ENCODE measurements at places on chromosomes 3 and 15. TPM values are rescaled to one million over a fixed set of nuclear protein-coding genes. Genes with fewer than 3 reads are reported as not detected.
A peak's percentile ranks its signal among the peaks of the same experiment; 100 is the strongest.

- no peak for DNase-seq
Measured at GRCh38 chr3:184429786-184430185, 49.9 kb downstream of the CHRD start.

GRCh38 chr3:158140396-158140795, 30.5 kb downstream of the RSRC1 start:
- no peak for DNase-seq

DNA sequence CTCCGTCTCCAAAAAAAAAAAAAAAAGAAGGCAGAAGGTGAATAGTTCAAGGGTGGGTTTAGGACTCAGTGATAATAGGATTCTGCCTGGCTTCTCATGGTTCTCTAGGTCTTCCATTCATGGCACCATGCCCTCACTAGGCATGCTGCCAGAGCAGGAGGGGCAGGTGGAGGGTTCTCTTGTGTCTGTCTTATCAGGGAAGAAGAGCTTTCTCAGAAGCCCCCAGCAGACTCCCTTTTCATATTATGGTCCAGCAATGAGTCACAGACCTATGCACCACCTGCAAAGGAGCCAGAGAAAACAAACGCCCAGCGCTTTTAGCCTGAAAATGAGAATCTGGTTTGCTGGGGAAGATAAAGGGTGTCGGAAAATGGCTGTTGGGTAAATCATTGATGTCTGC, 3.0 kb downstream of the CCR2 start:
- no peak for DNase-seq

DNA sequence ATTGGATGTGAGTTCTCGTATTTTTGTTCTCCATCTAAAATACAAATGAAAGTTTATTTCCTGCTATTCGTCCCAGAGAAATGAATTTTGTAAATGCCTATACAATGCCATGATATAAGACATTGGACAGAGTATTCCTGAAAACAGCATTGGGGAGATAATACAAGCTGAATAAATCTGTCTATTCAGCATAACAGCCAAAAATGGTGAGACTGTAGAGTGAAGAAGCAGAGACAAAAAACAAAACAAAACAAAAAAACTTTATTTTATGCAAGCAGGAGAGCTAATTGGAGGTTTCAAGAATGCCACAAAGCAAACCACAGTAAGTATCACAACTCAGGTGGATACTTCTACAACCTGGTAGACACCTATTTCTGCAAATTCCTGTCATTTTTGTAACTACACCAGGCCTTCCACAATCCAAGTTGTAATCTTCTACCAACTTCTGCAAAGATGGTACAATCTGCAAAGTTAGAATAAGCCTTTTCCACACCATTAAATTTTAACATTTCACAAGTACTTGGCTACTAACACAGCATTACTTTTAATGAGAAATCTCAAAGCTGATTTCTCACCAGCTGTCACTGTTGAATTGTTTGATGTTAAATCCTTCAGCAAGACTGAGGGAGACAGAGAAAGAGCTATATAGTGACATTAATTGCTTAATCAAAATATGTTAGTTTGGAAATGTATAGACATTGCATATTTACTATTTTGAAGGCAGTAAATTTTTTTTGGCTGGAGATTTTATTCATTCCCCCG, 163.1 kb downstream of the CLSTN2 start:
- no peak for DNase-seq

DNA sequence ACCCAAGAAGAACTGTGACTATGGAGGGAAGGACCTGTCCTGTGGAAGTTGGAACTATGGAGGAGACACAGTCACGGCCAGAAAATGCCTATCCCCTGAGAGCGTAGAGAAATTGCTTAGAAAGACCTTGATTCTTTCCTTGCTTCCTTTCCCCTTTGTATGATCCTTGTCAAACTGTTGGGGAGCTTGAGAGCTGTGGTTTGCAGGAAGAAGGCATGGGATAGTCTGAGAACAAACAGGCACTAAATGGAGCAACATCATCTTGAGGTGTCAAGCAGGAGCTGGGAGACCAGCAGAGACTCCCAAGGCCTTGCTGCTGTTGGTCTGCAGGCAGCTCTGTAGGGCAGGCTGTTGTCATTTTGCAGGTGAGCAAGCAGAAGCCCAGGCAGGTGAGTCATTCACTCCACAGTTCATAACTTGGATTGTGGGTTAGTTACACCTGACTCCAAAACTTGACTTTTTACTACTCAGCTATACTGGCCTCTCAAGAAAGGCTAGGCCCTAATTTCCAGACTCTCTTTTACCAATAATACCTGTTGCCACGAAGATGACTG, 298.9 kb downstream of the LRTM1 start:
- peak; percentile 8 for DNase-seq

DNA sequence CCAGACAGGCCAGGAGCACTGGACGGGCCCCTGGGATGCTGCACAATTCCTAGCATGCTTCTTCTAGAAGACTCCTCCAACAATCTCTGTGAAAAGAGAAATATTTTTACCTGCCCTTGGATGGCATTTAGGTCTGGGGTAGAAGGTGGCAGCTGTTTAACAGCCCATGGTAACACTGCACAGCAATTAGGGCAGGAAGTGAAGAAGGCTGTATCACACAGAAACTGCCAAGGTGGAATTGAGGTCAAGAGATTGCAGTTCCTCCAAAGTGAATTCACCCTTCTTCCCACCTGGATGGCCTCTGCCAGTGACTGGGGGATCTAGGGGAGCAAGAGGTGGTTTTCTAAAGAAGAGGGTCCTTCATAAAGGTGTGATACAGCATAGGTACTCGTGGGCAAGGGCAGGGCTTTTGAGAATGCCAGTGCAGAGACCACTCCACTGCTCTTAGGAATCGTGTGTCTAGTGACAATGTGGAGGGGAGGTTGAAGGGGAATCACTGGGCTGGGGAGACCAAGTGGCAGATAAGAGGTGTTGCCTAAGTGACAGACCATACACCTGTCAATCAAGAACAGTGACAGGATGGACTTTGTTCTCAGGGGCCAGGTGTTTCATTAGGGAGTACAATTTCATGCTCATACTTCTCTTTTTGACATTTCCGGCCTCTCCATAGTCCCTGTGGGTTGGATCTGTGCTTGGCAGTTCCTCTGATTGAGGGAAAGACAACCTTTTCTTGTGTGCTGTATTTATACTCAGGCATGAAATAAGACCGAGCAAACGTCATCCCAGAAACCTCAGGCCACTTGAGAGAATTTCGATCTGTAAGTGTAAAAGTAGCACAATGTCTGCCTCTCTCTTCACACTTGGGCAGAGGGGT, 83.5 kb upstream of the BCL6 start:
- DNase-seq: no peak

- peak; percentile 63 for DNase-seq
Measured at GRCh38 chr3:190436331-190436730, 13.4 kb downstream of the TMEM207 start.

DNA sequence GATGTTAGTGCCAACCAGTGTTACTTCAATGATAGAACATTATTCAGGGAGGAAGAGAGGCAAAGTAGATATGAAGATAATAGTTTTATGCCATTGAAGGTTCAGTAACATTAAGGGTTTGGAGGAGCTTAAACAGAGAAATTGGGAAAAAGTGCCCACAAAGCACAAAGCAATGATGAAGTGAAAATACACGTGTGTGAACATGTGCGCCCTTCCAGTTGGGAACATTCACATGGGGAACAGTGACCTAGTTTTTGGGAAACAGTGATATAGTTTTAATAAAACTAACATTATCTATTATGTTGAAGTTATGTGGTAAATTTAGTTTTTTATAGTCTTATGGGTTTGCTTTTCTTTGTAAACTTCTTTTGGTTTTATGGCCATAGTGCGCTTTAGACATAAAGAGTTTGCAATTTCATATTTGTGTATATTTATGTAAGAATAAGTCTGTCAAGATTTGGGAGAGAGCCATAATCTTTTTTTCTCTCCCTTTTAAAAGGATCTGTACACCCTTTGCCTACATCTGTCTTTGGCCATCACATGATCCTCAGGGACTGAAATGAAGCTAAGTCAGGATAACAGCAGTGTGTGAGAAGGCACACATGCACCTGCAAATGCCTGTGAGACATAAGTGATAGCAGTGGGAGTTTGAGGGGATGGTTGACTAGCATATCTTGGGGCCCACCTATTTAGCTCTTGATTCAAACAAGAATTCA, 450.3 kb upstream of the THRB start:
- DNase-seq: no peak

DNA sequence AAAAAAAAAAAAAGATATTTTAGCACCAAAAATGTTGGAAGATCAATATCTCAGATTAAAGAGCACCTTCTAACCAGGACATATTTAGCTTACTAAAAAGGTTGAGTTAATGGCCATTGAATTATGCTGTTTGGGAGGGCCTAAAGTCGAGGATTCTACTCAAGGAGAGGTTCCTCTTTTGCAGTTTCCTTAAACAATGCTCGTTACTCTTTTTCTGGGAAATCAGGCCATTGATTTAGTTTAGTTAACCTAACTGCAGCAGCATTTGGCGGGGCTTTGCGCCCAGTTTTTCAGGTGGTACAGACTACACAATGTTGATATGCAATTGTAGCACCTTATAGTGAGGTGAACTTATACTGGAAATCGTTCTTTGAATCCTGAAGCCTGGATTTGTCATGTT, 6.8 kb downstream of the ABHD2 start:
- DNase-seq: no peak

- peak; percentile 52 for DNase-seq
Measured at GRCh38 chr15:63372753-63373152, 8.9 kb downstream of the CA12 start.

- no peak for DNase-seq
Measured at GRCh38 chr3:31924610-31925270, 56.3 kb downstream of the OSBPL10 start.

- DNase-seq: no peak
Measured at GRCh38 chr15:56047354-56047753, 53.9 kb upstream of the NEDD4 start.

- DNase-seq: no peak
Measured at GRCh38 chr3:155179966-155180757, 100.0 kb downstream of the MME start.

DNA sequence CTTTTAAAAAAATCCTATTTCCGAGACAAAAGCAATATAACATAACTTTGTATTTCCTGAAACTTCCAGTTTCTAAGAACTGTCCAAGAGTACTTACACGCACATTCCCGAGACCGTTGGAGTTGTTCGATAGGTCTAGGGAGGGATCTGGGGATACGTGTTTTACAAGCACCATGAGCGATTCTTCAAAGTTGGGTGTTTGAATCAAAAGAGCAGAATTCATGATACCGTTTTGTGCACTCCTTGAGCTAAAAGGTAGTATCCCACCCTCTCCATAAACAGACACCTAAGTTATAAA, 700 bp upstream of the EDEM1 start:
- DNase-seq: peak; percentile 41

DNA sequence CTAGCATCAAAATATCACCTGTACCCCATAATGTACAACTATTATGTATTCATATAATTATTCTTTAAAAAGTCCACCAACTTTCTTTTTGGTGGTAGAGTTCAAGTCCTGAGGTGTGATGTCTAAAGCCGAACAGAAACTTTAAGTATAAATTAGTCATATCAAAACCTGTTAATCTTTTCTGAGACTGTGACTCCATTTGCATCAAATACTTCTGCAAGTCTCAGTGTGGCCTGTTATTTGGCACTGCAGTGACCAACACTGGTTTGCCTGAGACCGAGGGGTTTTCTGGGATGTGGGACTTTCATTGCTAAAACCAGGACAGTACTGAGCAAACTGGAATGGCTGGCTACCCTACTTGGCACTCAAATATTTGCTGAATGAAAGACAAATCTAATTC, 7.3 kb downstream of the NGLY1 start:
- no peak for DNase-seq

- no peak for DNase-seq
Measured at GRCh38 chr3:66615643-66616301, 115.0 kb upstream of the LRIG1 start.

GRCh38 chr3:177729956-177730681, 532.8 kb upstream of the TBL1XR1 start:
- peak; percentile 66 for DNase-seq

DNA sequence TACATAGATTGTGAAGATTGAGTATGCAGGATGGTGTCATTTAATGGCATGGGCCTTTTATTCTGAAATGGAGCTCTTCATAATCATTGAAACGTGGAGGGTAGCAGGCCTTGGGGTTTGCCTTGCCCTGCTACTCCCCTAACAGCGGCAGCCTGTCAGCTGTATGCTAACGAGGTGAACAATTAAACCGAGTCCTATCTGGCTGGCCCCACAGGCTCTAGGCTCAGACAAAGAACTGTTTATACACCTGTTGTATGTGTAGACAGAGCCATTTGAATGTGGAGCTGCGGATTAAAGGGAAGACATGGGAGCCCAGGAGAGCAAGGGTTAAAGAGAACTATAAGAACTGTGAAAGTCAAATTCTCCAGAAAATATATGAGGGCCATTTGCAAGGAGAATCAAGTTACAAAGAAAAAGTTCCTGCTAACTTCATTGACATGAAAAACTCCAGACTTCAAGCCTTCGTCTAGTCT, 116.7 kb upstream of the CGNL1 start:
- no peak for DNase-seq

DNA sequence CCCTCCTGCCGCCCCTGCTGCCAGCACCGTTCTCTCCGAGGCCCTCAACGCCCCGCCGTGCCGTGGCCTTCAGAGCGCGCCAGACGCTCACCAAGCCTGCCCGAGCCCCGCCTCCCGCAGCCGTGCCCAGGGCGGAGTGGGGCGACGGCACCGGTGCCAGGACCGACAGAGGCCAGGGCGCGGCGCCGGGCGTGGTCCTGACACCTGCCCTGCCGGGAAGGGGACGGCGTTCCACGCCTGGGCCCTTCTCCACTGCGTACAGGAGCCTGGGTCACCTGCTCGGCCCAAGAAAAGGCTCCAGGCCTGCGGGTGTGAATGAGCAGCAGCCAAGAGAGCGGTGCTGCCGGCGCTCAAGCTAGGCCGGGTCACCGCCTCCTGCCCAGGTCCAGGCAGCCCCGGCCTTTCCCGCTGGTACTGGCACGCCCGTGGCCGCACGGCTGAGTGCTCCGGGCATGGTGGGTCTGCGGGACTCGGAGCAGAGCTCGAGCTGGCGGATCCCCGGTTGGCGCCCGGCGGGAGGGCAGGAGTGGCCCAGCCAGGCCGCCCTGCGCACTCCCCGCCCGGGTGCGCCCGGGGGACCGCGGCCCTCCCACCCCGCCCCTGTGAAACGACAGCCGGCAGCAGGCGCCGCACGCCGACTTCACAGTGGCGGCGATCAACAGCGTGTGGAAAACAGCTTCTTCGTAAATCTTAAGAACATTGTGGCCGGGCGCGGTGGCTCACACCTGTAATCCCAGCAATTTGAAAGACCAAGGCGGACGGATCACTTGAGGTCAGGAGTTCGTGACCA, 4.2 kb downstream of the OCA2 start:
- DNase-seq: no peak

GRCh38 chr3:5056111-5056391, 66.0 kb upstream of the ARL8B start:
- DNase-seq: peak; percentile 29

DNA sequence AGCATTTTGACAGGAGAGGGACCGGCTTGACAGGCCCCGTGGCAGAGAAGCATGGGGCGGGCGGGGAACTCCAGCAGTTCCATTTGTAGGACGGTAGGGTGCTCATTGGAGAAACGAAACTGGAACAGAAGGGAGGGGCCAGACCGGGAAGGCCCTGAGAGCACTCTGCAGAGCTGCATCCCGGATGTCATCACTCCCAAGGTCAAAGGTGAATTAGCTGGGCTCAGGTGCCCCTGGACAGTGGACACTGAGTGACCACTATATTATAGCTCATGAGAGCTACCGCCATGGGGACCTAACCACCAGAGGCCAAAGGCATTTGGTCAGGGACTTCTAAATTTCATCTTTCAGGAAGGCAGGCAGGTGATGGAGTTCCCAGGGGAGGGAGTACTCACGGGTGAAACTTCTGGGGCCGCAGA, 7.3 kb downstream of the CSRNP1 start:
- no peak for DNase-seq

CPNE9 gene
- 0.20 TPM for total RNA-seq

OCA2 gene
- total RNA-seq: 2.4 TPM

CYP8B1 gene
- not detected for total RNA-seq

CAPN7 gene
- total RNA-seq: 36.8 TPM

SLC12A1 gene
- total RNA-seq: not detected

FBXO40 gene
- not detected for total RNA-seq

All from astrocyte (in vitro differentiated cells and primary cell).